ENCODE measurements at places on chromosomes 12 and 14.

GRCh38 chr12:109580272-109580671 is 6.7 kb downstream of the MVK start:
- DNase-seq, result no peak

DNA sequence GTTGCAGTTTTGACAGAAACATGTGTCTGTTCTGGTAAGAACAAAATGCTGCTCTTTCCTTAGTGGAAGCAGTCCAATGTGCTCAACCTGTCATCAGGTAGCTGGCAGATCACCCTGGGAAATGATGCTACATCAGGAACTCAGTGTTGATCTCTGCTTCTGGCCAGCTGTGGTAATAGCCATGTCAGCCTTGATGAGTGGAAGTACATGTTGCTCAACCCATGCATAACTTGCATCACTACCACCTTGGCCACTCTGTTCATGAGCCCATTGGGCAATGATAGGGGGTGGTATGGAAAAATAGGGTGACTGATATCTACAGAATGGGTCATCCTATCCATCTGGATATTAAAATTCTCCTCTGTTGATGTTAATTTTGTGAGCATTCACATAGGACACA is 411.0 kb downstream of the C12orf50 start:
- DNase-seq, result no peak

DNA sequence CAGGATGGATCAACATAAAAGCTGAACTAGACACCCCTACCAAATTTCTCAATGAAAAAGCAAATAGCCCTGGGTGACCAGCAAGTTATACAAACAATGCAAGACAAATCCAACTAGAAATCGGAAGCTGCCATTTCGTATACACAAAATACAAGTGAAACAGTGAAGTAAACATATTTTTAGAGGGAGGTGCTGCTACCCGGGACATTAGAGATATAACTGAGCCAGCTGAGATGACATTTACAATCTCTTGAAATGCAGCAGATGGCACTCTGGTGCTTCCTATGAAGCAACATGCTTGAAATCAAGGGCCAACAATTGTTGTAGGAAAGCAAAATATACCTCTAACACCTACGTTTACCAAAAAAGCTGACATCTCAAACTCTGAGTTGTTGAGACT is 25.5 kb downstream of the BDKRB1 start:
- DNase-seq, result no peak

- no peak for DNase-seq
Measured at GRCh38 chr12:56080556-56081138, 682 bp downstream of the ERBB3 start.

GRCh38 chr14:101150039-101150610 is 246.6 kb upstream of the RTL1 start:
- DNase-seq, result no peak

- DNase-seq, result peak; percentile 29
Measured at GRCh38 chr14:52154992-52155650, 86.3 kb upstream of the NID2 start.

- DNase-seq, result no peak
Measured at GRCh38 chr12:121404734-121405133, 4.8 kb downstream of the RNF34 start.

DNA sequence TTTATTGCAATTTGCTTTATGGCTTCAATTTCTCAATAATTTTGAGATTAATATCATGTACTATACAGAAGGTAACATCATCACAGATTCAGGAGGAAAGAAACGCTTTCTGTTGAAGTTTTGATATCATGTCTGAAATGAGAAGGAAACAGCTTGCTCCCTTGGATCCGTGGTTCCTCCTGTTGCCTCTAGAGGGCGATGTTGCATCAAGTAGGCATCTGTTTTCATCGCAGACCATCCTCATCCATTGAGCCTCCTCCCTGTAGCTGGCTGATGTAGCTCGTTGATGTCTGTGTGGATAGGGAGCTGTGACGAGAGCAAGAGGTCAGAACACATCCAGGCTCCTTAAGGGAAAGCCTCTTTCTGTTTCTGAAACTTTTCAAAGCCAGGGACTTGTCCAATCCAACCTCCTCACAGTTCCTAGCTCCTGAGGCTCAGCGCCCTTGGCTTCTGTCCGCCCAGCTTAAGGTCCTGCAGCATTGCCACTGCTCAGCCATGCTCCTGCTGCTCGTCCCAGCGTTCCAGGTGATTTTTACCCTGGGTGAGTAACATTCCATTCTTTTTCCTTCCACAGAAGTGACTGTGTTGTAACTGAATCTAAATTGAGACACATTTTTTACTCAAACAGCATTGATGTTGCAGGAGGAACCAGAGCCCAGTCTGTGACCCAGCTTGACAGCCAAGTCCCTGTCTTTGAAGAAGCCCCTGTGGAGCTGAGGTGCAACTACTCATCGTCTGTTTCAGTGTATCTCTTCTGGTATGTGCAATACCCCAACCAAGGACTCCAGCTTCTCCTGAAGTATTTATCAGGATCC is 304.8 kb upstream of the OR4E1 start:
- DNase-seq, result peak; percentile 72

DNA sequence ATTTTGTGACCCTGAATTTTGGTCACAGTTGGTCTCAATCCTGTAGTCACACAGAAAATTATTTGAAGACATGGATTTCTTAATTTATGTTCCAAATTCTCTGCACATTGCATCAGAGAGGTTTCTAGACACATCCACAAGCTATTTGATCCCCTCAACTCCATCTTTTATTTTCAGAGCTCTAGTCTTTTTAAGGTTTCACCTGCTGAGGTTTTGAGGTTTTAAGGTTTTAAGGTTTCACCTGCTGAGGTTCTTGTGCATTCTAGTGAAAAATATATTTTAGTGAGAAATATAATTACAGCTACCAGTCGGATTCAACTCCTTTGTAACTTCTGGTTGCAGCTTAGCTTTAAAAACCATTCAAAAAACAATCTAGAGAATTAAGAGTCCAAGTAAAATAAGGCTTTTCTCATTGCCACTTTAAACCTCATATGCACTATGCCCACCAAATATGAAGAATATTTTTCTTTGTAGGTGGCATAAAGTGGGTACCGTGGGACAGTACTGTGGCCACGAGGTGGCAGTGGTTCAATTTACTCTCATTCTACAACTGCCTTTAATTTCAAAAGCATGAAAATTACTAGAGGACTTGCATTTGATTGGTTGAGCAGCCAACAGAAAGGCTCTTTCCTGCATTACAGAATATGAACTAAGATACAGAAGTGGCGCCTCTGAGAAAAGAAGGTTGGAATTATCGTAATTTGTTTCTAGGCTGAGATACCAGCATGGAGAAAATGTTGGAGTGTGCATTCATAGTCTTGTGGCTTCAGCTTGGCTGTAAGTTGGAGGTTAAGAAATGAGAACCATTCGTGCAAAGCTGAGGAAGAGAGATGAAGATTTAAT is 366.5 kb upstream of the OR4E1 start:
- peak; percentile 60 for DNase-seq

DNA sequence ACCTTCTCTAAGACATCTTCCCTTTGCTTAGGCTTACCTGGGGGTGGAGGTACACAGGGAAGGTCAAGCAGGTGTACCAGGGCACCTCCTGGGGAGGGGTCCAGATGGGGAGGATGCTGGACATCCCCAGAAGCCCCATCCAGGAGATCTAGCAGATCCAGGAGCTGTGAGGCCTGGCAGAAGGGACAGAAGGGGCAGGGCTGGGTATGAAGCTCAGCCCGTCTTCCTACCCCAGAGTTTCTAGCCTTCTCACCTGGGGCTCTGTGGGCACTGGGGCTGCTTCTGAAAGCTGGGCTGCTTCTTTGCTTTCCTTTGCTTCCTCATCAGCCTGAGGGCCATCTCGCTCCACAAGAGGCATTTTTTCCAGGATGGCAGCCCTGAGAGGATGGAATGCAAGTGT is 5.2 kb downstream of the THTPA start:
- no peak for DNase-seq

- DNase-seq, result peak; percentile 64
Measured at GRCh38 chr12:47021298-47021697, 58.1 kb upstream of the PCED1B start.

DNA sequence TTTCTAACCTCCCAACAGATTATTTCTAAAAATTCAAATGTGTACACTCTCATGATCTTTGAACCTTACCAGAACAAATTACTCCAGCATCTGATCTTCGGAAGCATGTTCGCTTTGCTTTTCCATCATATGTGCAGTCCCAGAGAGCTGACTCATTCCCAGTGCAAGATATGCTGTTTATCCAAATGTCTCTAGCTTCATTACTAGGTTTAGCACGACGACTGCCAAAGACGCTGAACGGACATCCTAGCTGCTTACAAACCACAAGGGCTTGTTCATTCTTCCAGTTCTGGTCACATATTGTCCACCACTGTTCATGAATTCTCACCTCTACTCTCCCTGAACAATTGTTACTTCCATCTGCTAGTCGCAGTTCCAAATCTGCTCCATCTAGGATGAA is 40.5 kb downstream of the CD163L1 start:
- DNase-seq, result no peak

- DNase-seq, result no peak
Measured at GRCh38 chr14:55111122-55111708, 17.8 kb upstream of the LGALS3 start.

- peak; percentile 11 for DNase-seq
Measured at GRCh38 chr14:60723116-60723906, 840 bp downstream of the SIX4 start.

GRCh38 chr12:121000530-121000929 is 15.8 kb downstream of the C12orf43 start:
- no peak for DNase-seq

DNA sequence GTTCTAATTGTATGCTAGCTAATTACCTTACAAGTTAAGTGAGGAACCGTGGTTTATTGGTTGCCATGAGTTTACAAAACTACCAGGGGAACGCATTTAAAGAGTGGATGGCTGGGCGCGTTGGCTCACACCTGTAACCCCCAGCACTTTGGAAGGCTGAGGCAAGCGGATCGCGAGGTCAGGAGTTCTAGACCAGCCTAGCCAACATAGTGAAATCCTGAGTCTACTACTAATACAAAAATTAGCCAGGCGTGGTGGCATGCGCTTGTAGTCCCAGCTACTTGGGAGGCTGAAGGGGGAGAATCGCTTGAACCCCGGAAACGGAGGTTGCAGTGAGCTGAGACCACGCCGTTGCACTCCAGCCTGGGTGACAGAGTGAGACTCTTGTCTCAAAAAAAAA is 2.2 kb downstream of the EIF5 start:
- DNase-seq, result no peak

- DNase-seq, result no peak
Measured at GRCh38 chr12:72271451-72272090, 599 bp upstream of the TRHDE start.

DNA sequence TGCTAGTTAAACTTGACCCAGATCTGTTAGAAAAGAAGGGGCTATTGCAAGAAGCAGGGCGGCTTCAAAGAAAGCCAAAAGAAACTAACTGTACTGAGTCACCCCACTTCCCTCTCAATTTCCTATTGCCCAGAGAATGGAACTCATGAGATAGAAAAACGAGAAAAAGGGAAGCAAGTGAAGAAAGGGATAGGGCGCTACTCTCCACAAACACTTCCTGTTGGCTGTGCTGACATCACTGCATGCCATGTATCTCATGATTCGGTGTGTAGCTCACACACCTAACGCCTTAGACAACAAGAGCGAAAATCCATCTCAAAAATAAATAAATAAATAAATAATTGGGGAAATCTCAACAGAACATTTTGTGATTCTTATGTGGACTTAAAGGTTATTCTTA is 13.0 kb upstream of the P2RX4 start:
- peak; percentile 16 for DNase-seq

DNA sequence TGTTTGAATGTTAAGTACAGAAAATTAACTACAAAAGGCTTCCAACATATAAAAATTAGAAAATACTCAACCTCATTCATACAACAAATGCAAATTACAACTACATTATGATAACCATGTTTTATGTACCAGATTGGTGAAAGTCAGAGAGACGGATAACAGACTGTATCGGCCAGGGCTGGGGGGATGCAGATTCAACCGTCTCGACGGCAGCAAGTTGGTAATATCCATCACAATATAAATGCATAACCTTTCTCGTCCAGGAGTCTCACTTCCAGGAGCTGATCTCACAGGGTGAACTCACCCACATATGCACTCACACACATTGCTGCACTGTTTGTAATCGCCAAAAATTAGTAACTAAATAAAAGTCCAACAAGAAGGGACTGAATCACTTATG is 89.4 kb downstream of the ITPK1 start:
- no peak for DNase-seq

DNA sequence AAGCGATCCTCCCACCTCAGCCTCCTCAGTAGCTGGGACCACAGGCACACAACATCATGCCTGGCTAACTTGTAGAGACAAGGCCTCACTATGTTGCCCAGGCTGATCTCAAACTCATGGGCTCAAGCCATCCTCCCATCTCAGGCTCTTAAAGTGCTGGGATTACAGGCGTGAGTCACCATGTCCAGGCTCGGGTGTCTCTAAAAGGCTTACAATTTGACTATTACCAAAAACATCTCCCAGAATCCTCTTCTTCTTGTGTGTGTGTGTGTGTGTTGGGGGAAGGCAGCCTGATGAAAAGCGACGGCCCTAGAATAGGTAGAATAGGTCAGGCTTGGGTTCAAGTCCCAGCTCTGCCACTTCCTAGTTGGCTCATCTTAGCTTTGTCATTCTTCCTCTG is 16.8 kb downstream of the MSI1 start:
- DNase-seq, result no peak

GRCh38 chr14:104154246-104154645 is 15.9 kb downstream of the KIF26A start:
- no peak for DNase-seq

- DNase-seq, result no peak
Measured at GRCh38 chr14:95336192-95336760, 16.6 kb upstream of the CLMN start.

- no peak for DNase-seq
Measured at GRCh38 chr14:53226553-53226952, 73.4 kb upstream of the DDHD1 start.

GRCh38 chr14:28143316-28143715 is 623.3 kb upstream of the FOXG1 start:
- no peak for DNase-seq

- DNase-seq, result no peak
Measured at GRCh38 chr12:52280319-52280795, 5.9 kb downstream of the KRT86 start.

GRCh38 chr12:94123127-94123526 is 25.2 kb upstream of the PLXNC1 start:
- DNase-seq, result no peak

DNA sequence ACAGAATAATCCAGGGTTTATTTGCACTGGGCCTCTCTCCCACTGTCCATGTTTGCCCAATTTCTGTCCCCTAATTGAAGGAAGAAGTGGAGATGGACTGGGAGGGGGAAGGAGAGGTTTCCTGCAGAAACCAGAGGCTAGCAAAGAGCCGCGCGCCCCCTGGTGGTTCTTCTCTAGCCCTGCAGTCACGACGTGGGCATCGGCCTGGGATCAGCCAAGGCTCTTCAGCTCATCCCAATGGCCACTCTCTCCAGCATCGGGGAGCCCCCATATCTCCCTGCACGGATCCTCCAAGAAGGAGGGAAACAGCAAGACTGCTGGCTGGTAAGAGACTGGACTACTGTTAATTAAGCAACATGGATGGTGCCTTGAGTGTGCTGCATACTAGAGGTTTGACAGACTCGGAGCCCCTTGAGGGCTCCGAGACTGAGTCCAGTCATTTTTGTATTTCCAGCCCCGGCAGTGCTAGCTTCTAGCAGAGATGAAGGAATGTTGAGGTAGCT is 18.7 kb downstream of the ZBTB39 start:
- DNase-seq, result peak; percentile 74

Data from CD4-positive, alpha-beta T cell treated with Interleukin-10 for 1 hour (primary cell).